ENCODE measurements at places on chromosomes 5 and 9.

- DNase-seq = no peak
Observed at GRCh38 chr9:6229619-6230018, 14.0 kb downstream of the IL33 start.

DNA sequence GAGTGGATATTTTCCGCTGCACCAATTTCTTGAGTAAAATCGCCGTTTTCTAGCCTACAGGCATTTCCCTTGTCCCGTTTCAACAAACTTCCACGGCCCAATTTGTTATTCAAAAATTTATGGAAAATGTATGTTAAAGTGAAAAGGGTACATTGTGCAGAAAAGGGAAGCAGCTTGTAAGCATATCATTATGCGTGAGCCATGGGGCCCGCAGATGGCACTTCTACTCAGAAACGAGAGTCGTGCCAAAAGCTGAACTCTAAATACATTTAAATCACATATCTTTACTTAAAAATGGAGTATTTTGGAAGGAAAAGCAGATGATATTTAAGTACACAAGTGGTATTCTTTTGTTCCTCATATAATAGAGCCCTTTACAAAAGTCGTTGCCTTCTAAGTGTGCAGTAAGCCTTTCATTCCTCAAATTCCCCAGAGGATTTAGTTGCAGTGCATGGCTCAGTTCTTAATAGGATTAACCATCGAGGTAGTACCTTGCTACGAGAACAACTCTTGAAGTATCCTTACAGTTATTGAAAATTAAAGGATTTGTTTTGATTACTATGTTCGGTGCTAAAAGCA lies 1227.2 kb upstream of the WWC1 start:
- DNase-seq = no peak

DNA sequence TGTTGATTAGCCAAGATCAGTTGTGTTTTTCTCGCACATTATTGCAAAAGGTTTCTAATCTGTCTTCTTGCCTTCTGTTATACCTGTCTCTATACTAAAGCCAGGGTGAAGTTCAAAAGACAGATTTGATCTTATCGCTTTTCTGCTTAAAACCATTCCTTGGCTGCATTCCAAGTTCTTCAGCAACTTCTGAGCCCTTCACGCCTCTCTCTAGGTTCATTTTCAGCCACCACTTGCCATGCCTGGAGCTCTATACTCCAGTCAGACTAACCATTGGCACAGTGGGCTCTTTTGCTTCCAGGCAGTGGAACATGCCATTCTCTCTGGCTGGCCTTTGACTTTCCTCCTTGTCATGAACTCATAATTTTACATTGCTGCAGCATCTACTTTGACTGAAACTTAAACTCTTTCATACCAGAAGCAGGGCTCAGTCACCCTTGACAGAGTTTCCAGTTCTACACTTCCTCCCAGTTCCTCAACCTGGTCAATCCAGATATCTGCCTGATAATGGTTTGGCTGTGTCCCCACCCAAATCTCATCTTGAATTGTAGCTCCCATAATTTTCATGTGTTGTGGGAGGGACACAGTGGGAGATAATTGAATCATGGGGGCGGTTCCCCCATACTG lies 114.4 kb downstream of the SLC12A2 start:
- no peak for DNase-seq

GRCh38 chr5:168772316-168772961 lies 193.3 kb upstream of the PANK3 start:
- no peak for DNase-seq

- no peak for DNase-seq
Observed at GRCh38 chr5:129082225-129083136, 12.1 kb upstream of the ISOC1 start.

- no peak for DNase-seq
Observed at GRCh38 chr5:1672396-1672795, 127.2 kb downstream of the MRPL36 start.

DNA sequence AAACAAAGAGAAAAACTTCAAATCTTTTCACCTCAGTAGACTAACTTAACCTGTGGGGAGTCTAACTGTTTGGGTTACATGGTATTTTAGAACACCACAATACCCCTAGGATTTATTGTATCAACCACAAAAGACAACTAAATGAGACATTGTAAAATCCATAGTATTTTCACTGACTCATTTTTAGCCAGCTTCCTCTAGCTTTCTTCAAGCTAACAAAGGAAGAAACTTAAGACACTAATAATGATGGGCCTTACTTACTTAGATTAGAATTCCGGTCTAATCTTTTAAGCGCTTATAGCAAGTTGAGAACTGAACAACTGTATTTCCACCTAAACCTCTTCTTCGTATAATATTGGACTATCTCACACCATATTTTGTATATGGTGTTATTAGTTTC lies 529.3 kb downstream of the DMRTA1 start:
- no peak for DNase-seq

- no peak for DNase-seq
Observed at GRCh38 chr9:9905736-9906135, 707.1 kb downstream of the PTPRD start.

DNA sequence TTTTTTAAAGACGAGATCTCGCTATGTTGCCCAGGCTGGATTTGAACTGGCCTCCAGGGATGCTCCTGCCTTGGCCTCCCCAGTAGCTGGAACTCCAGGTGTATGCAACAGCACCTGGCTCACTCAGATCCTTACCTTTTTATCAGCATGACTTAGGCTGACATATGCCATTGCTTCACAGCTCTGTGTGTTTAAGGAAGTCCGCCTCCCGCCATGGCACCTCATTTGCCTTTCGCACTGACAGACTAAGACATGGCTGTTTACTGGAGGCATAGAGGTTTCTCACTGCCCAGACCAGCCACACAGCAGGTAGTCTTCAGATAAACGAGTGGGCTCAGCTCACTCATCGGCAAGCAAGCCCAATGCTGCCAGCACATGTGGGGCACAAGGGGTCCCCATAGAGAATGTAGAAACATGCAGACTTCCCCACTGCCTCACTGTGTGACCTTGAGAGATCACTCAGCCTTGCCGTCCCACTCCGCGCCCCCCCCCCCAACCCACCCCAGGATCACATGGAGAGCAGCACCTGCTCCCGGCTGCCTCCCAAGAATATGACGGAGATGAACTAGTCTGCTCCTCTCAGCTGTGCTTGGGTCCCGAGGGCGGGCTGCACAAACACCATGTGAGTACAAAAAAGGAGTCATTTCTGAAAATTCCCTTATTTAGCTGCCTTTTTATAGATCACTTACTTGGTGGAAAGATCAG lies 62.8 kb downstream of the DCP2 start:
- no peak for DNase-seq

GRCh38 chr5:124692324-124692723 lies 54.1 kb downstream of the ZNF608 start:
- DNase-seq = no peak

DNA sequence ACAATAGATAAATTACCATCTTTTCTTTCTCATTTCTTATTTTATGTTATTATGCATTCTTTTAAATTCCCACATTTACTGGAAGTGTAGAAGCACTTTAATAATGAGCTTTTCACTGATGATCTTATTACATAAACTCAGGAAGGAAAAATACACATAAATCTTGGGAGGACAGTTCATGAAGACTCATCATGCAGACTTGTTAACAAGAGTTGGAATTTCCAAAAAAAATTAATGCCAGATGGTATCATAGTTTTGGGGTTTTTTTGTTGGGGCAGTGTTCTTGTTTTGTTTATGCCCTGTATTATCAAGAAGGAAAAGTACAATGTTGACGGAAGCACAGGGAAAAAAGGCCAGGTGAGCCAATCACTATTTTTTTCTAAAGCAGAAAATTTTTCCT lies 35.1 kb downstream of the CEMIP2 start:
- DNase-seq = no peak

- DNase-seq = peak; percentile 20
Observed at GRCh38 chr9:132201139-132201538, 39.3 kb downstream of the NTNG2 start.

DNA sequence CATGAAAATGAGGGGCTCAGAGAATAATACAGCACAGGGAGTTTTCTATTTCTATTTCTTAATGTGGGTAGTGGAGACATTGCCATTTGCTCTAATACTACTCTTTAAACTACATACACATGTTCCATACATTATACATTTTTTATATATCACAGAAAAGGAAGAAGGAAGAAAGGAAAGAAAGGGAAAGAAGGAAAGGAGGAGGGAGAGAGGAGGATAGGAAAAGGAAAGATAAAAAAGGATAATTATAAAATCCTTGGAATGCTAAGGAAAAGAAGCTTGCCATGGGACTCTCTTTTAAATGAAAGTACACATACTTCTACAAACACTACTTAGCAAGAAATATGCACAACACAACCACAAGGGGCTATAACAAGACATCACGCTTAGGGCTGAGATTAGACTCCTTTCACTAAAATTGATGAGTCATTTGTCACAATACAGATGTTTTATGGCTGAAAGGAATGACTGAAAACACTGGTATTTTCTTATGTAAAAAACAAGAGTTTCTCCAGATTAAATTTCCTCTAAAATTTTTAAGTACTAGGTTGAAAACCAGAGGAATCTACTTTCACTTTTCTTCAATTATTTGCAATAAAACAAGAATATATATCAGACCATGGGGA lies 219.8 kb downstream of the ARL15 start:
- DNase-seq = no peak

Measured in T47D (cell line).